ENCODE measurements at places on chromosomes 6 and 20.

- DNase-seq, result no peak
Observed at GRCh38 chr20:19658137-19658536, 99.9 kb upstream of the RIN2 start.

GRCh38 chr6:157760589-157761330, 62.3 kb upstream of the SNX9 start:
- DNase-seq, result peak; percentile 51

DNA sequence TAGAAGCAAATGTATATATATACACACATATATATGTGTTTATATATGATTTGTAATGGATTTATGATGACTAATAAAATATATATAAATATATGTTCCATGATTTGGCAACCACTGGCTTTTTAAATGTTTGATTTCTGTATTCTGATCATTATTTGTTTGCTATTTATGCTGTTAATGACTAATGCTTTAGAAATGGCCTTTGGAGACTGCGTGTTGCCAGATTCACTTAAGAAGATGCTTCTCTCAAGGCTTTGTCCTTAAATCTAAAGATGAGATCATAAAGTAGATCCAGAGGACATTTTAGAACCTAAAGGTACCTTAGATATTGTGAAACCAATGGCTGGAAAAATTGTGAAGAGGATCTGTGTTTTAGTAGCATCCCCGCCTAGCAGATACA, 116.0 kb upstream of the SUPT3H start:
- no peak for DNase-seq

GRCh38 chr20:836190-836589, 2.7 kb downstream of the FAM110A start:
- no peak for DNase-seq

DNA sequence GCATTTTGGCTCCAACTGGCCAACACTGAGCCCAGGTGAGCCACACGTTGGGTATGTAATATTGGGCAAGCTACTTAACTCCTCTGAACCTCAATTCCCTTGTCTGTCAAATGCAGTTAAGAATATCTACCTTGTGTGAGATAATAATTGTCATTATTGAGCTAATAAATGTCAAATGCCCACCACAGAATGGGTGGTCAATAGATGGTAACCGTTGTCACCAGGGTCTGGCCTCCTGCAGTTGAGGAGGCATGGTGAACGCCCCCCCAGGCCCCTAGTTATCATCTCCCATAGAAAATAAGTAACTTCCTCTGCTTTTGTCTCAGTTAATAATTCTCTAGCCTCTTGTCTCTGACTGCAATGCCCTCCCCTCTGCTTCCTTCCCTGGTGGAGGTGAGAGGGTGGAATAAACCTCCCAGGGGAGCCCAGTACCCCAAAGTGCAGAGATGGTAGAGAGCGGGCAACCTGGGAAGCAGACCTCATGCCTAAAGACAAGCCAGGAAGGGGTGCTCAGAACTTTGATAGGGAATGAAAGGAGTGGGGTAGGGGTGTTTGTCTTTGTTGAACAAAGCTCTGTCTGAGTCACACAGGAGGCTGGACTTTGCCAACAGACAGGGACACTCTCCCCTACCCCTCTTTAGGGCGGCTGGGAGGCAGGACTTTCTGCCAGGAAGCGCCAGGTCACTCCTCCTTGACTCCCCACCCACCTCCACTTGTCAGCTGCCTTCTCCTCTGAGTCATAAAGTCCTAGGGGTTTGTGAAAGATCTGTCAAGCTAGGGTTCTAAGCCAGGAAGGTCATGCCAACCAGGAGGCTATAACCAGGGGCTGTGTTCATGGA, 1.3 kb upstream of the UNC5CL start:
- no peak for DNase-seq

DNA sequence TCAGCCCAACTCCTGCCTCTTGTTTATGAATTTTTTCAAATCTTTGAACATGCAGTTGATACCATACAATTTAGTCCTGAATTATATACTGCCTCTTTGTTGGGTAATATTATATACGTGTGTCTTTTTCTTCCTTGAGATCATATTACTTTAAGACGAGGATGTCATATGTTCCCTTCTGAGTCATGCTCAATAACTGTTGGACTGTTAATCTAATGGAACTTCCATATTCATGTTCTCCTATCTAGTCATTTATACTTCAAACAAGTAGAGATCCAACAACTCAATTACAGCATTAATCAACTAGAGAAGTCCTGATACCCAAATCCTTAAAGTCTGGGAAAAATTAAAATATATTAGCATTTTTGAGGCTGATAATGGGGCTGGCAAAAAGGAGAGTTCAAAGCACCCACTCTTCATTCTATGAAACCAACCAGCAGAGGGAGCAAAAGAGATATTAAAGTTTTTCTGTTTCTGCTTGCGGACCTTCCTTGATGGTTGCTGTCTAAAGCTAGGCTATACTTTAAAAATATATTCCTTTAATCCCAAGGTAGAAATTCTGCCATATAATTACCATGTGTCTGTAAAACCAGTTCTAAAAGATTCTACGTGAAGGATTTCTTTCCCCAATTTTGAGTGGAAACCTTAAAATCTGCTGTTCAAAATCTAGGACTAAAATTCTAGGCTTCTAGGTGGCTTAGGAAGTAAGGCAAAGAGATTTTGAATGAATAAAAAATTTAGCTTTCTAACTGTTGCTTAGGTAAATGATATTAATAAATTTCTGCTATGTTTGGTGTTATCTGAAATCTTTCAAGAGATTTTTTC, 498.9 kb downstream of the BCKDHB start:
- DNase-seq, result no peak

GRCh38 chr20:445514-446336, 16.6 kb downstream of the TBC1D20 start:
- no peak for DNase-seq

- no peak for DNase-seq
Observed at GRCh38 chr6:131951576-131952230, 531 bp upstream of the CCN2 start.

- no peak for DNase-seq
Observed at GRCh38 chr20:57003012-57003411, 263.4 kb downstream of the BMP7 start.

- no peak for DNase-seq
Observed at GRCh38 chr6:95413789-95414188, 163.5 kb upstream of the MANEA start.

- no peak for DNase-seq
Observed at GRCh38 chr6:24919056-24919892, 16.5 kb downstream of the RIPOR2 start.

DNA sequence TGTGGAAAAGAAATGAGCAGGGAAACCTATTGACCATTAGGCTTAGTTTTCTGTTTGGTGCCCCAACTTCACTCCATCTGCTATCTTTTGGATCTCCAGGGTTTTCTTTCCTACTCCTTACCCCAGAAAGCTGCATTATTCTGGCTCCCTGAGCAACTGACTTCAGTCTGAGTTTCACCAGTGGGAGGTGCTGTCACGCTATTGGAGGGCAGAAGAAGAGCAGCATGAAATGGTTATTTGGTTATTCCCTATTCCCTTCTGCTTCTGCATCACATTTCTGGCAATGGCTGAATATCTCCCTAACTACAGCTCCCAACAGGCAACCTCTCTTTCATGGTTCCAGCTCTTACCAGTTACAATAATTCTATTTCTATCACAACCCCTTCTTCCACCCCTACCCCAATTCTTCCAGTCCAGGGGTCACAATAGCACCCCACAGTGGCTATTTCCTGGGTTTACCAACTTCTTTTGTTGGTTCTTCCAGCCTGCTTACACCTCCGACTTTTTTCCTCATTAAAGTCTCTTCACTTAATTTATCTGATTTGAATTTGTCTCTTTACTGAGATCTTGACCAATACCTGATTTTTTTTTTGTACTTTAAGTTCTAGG, 311.5 kb downstream of the PLCB1 start:
- DNase-seq, result no peak
